ENCODE measurements at places on chromosomes 1 and 21.

DNA sequence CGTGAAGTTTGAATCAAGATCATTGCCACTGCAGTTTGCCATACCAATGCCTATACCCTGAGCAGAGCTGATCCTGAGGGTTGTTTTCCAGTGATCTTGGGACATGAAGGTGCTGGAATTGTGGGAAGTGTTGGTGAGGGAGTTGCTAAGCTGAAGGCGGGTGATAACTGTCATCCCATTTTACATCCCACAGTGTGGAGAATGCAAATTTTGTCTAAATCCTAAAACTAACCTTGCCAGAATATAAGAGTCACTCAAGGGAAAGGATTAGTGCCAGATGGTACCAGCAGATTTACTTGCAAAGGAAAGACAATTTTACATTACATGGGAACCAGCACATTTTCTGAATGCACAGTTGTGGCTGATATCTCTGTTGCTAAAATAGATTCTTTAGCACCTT lies 78.6 kb downstream of the FMN2 start:
- no peak for DNase-seq

DNA sequence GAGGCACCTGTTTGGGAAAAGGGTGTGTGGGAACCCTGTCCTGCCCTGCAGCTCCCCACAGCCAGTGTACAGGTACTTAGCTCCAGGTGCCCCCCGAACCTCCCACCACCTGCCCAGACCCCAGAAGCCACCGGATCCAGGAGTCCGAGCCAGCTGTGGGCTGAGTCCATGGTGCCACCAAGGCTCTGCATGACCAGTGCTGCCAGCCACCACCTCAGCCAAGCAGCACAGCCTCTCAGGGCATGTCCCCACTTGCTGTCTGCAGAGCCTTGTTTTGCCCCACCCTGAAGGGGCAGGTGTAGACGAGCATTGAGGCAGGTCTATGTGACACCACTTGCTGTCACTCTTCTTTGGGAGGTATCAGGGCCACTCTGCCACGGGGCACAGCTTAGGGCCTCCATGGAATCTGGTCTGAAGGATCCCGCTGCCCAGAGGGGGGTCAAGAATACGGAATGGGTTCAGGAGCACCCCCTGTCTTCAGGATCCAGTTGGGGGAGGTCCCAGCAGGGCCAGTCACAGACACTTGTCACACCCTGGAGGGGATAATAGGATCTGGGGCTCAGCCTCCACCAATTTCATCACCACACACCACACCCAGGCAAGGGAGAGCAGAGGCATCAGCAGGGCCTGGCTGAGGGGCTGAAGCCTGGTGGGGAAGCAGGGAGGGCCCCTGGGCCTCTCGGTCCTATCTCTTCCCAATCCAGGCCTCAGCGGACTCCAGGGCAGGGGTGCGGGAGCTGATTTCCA lies 27.7 kb downstream of the ARHGEF19 start:
- DNase-seq = no peak

GRCh38 chr1:203133970-203134725 lies 6.6 kb downstream of the ADORA1 start:
- DNase-seq = no peak

DNA sequence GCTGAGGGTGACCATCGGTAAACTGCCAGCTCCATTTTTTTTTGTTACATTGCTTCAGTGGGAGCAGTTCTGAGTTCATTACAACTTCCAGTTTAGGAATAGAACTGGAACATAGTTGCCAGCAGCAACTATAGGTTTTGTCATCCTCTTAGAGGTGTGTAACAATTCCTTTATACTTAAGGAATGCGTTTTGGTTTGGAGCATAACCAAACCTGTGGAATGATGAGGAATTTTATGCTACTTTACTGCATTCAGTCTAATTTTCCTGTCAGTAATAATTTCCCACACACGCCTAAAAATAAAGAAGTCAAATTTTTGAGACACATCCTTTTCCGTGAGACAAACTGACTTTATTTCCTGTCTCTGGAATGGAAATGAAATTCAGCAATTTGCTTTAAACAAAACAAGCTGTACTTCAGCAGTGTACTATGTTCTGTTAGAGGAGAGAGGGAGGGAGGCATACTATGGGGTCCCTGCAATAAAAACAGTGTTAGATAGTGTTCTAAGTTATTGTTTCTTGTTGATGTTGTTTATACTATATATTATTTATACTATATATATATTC lies 4.8 kb upstream of the AMPD1 start:
- DNase-seq = no peak

DNA sequence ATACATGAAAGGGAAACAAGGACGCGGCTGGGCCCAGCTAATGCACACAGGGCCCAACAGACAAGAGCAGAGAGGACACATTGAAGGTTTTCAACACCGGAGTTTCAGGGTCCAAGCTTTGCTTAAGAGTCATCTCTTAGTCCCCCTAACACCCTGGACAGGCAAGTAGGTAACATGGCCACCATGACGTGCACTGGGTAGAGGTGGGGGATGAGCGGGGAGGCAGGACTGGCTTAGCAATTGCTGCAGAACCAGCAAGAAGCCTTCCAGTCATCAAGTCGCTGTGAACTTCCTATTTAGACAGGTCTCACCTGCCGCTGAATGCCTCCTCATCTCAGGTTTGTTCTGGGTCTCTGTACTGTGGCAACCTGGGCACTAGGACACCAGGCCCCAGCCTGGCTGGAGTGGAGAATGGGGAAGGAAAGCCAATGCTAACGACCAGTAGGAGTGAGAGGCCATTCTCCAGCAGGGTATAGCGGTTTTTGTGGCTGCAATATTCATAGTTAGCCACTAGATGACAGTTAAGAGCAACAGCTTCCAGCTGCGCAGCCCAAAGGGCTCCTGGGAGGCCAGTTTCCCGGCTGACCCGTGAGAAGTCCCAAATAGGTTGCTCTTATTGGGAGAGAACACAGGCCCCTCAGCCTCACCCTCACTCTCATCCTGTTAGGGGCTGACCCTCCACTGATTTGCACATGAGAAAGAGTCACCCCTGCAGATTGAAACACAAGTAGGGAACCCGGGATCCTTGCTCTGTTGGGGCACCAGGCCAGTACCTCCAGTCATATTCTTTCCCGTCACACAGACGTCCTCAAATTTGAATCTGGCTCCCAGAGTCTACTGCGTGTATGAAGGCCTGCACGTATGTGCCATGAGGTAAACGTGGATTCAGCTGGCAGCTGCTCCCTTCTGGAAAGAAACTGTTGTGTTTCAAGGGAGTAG lies 6.0 kb upstream of the PIGC start:
- peak; percentile 35 for DNase-seq

DNA sequence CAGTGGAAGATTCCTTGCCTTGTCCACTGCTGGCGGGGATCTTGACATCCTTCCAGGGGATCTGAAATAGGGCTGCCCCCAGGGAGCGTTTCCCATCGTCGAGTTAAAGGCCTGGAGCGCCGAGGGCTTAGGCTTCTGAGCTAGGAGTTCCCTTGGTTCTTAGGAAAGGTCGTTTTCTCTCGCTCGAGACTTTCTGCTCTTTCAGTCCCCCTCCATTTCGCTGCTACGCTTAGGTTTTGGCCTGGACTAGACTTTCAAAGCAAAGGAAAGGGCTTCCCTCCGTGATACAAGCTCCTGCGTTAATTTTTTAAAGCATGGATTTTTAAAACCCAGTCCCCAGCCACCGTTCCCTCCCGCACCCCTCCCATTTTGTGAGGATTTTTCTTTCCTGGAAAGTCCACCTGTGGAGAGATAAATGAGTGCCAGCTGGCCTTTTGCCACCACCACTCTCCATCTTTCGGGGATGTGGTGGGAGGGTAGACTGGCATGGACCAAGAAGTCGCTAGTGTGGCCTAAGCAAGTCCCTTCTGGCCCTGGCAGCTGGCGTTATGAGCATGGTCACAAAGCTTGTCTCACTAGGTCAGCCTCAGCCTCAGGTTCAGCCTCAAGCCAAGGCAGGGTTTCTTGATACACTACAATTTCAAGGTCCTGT lies 9.2 kb downstream of the NR5A2 start:
- no peak for DNase-seq

- DNase-seq = no peak
Observed at GRCh38 chr1:184485751-184486723, 99.2 kb downstream of the C1orf21 start.

GRCh38 chr1:170538687-170539086 lies 6.7 kb downstream of the GORAB start:
- no peak for DNase-seq

- DNase-seq = no peak
Observed at GRCh38 chr1:149940427-149940826, 3.7 kb upstream of the MTMR11 start.

- DNase-seq = peak; percentile 85
Observed at GRCh38 chr1:37486680-37487618, 12.6 kb downstream of the ZC3H12A start.

DNA sequence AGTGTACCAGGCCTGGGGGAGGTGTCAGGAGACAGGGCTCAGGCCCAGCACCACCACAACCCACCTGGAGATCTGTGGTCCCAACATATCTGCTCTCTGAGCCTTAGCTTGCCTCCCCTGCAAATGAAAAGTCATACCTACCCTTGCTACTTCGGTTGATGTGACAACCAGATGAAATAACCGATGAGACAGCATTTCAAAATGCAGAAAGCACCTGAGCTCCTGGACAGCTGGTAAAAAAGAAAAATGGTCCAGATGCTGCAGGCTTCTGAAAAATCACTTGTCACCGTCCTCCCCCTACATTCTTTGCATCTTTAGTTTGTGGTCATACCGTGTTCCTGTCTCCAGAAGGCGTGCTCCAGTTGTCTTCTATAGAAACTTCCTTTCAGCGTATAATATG lies 52.0 kb upstream of the COA6 start:
- no peak for DNase-seq

DNA sequence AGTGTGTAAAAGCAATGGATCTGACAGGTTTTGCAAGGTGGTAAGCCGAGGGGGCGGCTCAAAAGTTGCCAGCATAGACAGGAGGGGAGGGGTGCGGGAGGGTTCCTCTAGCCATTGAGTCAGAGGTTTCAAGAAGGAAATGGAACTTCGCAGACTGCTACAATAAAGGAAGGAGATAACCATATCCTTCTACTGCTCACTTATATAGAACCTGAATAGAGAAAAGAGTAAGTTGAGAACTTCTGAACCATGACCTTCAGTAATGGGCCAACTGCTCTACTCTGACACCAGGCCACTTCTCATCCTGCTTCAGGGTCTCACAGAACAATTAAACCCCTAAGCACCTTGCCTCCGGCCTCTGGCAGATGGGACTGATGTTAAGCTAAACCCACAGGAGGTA lies 26.3 kb upstream of the BCAR3 start:
- peak; percentile 82 for DNase-seq

DNA sequence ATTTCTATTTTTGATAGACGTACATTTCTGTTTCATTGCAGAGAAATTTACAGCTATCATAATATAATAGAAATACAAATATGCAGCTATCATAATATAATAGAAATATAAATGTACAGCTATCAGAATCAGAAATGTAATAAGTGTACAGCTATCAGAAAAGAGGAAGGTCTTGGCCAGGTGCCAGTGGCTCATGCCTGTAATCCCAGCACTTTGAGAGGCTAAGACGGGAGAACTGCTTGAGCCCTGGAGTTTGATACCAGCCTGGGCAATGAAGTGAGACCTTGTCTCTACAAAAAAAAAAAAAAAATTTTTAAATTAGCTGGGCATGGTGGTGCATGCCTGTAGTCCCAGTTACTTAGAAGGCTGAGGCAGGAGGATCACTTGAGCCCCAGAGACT lies 37.9 kb downstream of the PIGM start:
- no peak for DNase-seq

DNA sequence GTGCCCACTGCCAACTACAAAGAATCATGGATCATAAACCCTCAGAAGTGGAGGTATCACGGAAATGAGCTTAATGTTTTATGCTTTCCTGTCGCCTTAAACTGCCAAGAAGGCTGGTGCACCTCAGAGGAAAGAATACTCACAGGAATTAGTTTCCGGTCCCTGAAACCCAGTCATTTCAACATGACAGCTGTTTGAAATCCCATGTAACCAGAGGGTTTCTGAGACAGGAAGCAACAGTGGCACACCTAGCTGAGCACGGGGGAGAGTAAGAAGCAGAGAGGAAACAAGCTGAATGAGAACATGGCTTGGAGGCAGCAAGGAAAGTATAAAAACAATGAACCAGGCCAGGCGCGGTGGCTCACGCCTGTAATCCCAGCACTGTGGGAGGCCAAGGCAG lies 3.9 kb downstream of the JAK1 start:
- DNase-seq = peak; percentile 58

DNA sequence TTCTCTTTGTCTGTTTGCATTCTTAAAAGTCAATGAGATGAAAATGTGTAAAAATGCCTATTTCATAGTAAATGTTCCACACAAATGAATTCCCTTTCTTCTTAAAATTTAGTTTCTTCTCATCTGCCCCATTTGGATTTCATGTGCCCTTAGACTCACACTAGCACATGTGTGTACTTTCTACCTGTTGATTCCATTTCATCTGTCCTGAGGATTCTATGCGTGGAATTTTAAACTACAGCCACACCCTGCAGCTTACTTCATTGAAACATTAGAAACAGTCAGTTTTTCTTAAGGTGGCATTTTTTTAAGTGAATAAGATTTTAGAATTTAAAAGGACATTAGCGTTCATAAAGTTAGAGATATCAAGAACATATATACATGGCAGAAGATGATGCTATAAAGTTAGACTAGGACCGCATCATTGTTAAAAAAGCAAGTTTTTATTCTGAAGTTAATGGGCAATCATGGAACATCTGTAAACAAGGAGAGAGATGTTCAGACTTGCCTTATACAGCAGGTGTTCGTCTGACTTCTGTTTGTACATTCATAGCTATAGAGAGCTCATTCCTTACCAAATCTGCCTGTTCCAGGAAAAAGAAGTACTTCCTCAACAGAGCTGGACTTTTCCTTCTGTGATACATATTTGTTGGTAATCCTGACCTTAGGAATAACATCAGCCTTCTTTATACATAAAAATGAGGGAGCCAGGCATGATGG lies 3.9 kb upstream of the TUT4 start:
- no peak for DNase-seq

GRCh38 chr1:9680828-9681227 lies 29.3 kb downstream of the PIK3CD start:
- DNase-seq = no peak

DNA sequence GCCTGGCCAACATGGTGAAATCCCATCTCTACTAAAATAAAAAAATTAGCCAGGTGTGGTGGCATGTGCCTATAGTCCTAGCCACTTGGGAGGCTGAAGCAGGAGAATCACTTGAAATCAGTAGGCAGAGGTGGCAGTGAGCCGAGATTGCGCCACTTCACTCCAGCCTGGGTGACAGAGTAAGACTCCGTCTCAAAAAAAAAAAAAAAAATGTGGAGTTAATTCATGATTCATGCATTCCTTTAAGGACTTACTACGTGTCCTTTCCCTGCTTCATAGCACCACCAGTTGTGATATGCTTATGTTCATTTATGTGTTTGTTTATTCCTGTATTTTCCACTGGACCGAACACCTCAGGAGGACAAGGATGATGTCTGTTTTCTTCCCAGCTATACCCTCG lies 12.7 kb upstream of the PRELP start:
- no peak for DNase-seq

DNA sequence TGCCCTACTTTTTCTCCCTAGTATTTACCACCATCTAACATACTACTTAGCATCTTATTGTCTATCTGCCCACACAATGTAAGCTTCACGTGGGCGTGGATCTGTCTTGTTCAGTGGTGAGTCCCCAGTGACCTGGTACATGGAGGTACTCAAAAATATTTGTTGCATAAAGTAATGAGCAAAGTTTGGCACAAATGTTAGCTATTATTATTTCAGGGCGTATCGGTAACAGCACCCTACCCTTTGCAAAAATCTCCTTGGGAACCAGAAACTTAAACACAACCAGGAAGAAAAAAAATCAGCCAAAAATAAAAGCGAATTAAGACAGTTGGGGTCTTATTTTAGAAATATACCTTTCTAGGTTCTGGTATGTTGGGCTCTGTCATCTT lies 454 bp upstream of the NENF start:
- DNase-seq = peak; percentile 43

Measured in activated CD8-positive, alpha-beta T cell treated with anti-CD3 and anti-CD28 coated beads for 36 hours (primary cell).